ENCODE measurements at places on chromosomes 13 and 19.

- no peak for DNase-seq
These were observed at the start of gene CSNK1G2 for GRCh38 chr19:1941146-1942077. CSNK1G2 (plus strand) TSS chr19:1941172; CDS start chr19:1969773, 28,601 bp downstream.

- DNase-seq: no peak
These were observed 439.4 kb upstream of the KLF12 start for GRCh38 chr13:74573654-74574053.

GRCh38 chr13:30991184-30991583 is 58.7 kb downstream of the TEX26 start:
- DNase-seq: no peak

DNA sequence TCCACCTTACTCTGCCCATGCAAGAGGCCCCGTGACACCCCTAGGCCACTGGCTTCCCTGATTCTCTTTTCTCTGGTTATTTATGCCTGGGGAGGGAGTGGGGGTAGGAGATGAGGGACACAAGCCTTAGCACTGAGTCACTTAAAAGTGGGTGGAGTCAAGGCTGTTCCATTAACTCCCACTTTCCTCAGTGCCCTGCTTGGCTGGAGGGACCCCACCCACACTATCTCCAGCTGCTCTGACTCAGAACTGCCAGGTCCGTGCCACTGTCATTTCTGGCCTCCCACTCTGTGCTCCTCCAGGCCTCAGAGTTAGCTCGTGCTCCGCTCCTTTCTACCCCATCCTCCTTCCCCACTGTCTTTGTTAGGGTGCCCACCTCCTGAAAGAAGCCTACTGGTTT is 113.4 kb upstream of the UQCRFS1 start:
- no peak for DNase-seq

GRCh38 chr13:45336025-45336800 is 4.8 kb downstream of the TPT1 start:
- no peak for DNase-seq

Data from kidney capillary endothelial cell (primary cell).